ENCODE measurements at places on chromosomes 1 and 21.
A peak's percentile ranks its signal among the peaks of the same experiment; 100 is the strongest.

- DNase-seq, result no peak
Measured at GRCh38 chr21:41361053-41361785, 608 bp upstream of the MX2 start.

GRCh38 chr1:244436336-244437085, 15.2 kb downstream of the ADSS2 start:
- DNase-seq, result no peak

- DNase-seq, result no peak
Measured at GRCh38 chr1:229280921-229281320, 10.0 kb downstream of the RAB4A start.

DNA sequence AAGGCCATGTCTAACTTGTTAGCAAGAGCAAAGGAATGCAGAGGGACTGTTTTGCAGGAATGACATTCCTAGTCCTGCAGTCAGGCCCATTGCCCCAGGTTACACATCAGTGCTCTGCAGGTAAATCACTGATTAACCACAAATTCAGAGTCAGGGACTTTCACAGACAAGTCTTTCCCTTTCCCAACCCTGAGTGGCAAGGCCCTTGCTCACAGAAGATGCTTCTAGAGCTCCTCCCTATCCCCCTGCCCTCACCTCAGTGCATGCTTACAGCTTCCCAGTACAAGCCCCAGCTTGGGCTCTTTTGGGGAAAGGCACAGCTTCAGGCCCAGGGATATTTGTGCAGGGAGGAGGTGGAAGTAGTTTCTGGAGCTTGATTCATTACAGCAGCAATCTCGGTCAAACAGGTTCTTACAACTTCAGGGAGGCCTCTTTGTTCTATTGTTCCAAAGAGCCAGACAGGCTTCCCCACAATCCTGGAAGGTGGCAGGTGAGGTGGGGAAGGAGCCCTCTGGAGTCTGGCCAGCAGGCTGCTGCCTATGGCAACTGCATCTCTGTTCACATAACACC, 53.9 kb downstream of the CASQ2 start:
- no peak for DNase-seq

GRCh38 chr1:185363205-185363604, 46.2 kb upstream of the IVNS1ABP start:
- DNase-seq, result no peak

GRCh38 chr21:45013260-45013841, 61.0 kb upstream of the ADARB1 start:
- peak; percentile 69 for DNase-seq

DNA sequence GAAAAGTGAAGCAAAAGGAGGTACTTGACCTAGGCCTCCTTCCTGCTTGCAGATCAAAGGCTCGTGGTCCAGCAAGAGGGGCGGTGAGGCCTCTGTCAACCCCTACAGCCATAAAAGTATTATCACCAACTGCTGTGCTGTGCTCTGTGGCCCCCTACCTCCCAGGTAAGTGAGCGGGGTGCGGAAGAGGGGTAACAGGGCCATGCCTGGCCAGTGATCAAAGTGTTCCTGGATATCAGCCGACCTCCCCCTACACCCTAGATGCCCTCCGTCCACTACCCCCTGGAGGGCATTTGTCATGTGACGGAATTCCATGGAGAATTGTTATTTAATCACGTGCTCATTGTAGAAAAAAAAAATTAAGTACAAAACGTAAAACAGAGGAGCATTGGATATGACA, 10.2 kb upstream of the SFN start:
- no peak for DNase-seq

GRCh38 chr1:182370532-182370931, 21.1 kb downstream of the GLUL start:
- DNase-seq, result no peak

DNA sequence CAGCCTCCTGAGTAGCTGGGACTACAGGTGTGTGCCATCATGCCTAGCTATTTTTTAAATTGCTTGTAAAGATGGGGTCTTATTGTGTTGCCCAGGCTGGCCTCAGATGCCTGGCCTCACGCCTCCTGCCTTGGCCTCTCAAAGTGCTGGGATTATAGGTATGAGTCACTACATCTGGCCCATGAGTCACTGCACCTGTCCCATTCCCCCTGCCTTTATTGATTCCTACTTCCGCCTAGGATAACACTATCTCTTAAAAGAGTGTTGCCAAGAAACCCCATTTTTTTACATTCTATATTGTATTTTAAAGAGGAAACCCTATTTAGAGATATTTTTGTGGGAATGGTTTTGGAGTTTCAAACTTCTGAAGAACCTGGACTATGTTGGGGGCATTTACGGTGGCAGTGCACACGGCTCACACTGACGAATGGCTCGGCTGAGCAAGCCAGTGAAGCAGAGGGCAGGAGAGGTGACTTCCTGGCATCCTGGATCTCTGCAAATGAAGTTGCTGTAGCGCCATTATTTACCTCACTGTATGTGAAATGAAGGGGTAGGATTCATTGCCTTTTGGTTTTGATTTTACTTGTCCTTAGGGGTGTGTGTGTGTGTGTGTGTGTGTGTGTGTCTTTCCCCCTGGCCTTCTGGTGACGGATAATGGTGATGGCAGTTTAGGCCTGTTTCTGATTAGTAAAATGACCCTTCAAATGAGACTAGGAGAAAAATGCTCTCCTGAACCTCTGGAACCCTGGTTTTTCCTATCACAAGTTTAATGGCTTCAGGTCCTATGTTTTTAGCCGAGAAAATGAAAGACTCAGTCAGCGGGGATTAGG, 22.5 kb downstream of the KIF26B start:
- no peak for DNase-seq

- DNase-seq, result no peak
Measured at GRCh38 chr21:33967086-33967571, 51.5 kb upstream of the ATP5PO start.

- no peak for DNase-seq
Measured at GRCh38 chr1:47592296-47593012, 154.6 kb downstream of the FOXD2 start.

DNA sequence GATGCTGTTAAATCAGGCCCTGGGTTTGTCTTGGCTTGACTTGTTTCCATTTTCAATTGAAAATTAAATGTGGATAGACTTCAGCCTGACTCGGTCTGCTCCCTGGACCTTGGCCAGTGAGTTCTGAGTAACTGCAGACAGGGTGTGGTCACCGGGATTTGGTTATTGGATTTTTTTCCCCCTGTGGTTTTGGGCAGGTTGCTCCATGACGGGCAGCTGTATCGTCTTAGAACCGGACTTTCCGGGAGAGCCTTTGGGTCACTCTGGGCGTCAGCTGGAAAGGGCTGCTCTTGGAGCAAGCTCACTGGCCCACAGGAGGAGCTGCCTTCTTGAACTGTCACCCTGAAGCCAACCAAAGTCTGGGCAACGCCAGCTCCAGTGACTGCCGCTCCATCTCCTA, 75.0 kb downstream of the CLIC6 start:
- no peak for DNase-seq

GRCh38 chr1:164771041-164771618, 212.1 kb downstream of the PBX1 start:
- no peak for DNase-seq

- DNase-seq, result no peak
Measured at GRCh38 chr1:90989990-90990389, 31.8 kb downstream of the ZNF644 start.

- DNase-seq, result peak; percentile 80
Measured at GRCh38 chr1:8423692-8424538, 106.0 kb downstream of the SLC45A1 start.

DNA sequence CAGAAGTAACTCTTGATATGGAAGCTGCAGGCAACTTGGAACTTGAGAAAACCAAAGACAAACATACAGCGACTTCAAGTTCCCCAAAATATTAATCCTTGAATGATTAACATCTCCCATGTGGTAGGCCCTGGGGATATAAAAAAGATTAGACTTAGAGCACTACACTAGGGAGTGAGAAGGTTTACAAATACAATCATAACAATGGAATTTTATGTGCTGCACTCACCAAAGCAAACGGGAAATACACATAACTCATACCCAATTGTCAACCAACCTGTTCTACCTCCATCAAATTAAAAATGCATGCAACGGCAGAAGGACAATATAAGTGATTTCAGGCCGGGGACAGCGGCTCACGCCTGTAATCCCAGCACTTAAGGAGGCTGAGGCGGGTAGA, 3.7 kb downstream of the SMYD3 start:
- DNase-seq, result no peak

- no peak for DNase-seq
Measured at GRCh38 chr1:203211812-203212211, 17.7 kb downstream of the CHIT1 start.

- DNase-seq, result no peak
Measured at GRCh38 chr1:196873385-196873784, 14.5 kb upstream of the CFHR4 start.

DNA sequence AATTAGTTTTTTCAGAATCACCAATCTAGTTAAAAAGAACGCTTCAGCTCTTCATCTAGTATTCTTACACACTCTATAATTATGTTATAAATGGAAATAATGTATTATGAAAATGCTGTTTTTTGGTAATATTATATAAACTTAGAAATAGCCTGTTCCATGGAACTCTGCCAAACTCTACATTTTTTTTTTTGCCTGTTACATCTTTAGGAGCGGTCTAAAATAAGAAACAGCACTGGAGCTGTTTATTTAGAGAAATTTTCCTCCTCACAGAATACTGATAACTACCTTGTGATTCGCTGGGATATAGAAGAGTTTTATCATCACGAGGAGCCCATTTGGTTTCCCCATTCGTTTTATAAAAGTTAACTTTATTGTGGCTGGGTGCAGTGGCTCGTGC, 58.5 kb downstream of the PKN2 start:
- DNase-seq, result no peak

- no peak for DNase-seq
Measured at GRCh38 chr1:154178911-154179811, 12.7 kb downstream of the TPM3 start.

DNA sequence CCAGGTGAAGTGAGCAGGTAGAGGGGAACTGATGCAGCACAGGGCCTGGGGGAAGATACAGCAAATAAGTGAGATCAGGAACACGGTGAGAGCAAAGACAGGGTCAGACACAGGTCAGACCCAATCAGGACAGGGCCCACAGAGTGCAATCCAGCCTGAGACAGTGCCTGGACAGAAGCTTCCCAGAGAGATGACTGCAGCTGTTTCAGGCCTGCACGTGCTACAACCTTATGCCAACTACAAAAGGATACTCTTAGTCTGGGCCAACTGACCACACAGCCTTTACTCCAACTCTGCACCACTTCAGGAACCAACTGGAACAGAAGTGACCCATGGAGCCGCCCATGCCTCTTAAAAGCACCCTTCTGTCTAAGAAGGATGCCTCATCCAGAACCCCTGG, 228.0 kb downstream of the TOMM20 start:
- no peak for DNase-seq

GRCh38 chr1:112237983-112238545, 157.9 kb upstream of the CTTNBP2NL start:
- DNase-seq, result no peak

GRCh38 chr1:60664086-60664625, 418.2 kb upstream of the NFIA start:
- no peak for DNase-seq

DNA sequence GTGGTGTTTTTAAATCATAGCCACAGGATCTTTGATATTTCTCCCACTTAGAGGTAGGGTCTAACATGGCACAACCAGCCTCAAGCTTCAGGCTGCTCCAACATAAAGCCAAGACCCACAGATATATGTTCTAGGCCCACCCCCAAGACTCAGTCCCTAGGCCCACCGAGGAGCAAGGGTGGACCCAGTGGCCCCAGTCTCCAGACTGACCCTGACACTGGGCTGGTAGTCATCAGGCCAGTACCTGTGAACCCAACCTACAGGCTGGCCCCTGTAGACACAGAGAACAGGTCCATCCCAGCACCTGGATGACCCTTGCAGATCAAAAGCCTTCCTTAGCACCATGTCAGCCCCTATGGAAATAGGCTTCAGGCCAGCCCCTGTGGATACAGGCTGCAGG, 60.5 kb downstream of the NEGR1 start:
- DNase-seq, result no peak

DNA sequence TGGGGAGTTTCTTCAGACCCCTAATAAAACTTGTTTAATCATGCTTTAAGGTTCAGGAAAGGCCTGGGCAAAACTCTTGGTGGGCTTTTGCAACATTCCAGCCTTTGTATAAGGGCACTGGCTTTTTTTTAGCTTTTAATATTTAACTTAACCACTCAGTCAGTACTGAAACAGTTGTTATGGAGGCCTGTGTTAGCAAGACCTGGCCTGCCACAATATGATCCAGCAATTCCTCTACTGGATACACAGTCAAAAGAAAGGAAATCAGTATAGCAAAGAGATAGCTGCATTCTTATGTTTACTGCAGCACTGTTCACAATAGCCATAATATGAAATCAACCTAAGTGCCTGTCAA, 75.1 kb upstream of the COG2 start:
- no peak for DNase-seq

Data from HuH-7.5 (cell line).